ENCODE measurements at places on chromosomes 11 and 22. TPM values are rescaled to one million over a fixed set of nuclear protein-coding genes. Genes with fewer than 3 reads are reported as not detected.

The KCNJ5 gene
- not detected for total RNA-seq

The SLC22A12 gene
- total RNA-seq = not detected

The BARX2 gene
- total RNA-seq = not detected

The ZDHHC5 gene
- total RNA-seq = 36.9 TPM

The ANO1 gene
- total RNA-seq = not detected

The PYGM gene
- total RNA-seq = not detected

The MFRP gene
- total RNA-seq = not detected

The ADAMTS8 gene
- total RNA-seq = 0.74 TPM

The FOLR1 gene
- total RNA-seq = 7.3 TPM

The CACNA1I gene
- total RNA-seq = not detected

The MLC1 gene
- not detected for total RNA-seq
